NCI-H1436 treated with DMSO at 0.1 percent for 48 hours (cell line): ENCODE measurements at places on chromosomes 1 and 21.

- DNase-seq, result no peak
Measured at GRCh38 chr1:22884806-22885530, 87.7 kb downstream of the LACTBL1 start.

DNA sequence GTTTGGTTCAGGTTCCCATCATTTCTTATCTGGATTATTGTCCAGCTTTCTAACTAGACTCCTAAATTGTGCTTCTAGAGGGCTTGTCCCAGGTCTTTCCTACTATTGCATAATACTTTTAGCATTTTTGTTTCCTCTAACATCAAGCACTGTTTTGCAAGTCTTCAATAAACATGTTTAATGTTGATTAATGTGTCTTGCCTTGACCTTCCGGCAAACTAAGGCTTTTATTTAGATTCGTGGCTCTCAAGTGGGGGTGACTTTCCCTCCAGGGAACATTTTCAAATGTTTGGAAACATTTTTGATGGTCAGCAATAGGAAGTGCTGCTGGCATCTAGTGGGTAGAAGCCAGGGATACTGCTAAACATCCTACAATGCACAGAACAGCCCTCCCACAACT lies 90.7 kb downstream of the RPE65 start:
- no peak for DNase-seq

DNA sequence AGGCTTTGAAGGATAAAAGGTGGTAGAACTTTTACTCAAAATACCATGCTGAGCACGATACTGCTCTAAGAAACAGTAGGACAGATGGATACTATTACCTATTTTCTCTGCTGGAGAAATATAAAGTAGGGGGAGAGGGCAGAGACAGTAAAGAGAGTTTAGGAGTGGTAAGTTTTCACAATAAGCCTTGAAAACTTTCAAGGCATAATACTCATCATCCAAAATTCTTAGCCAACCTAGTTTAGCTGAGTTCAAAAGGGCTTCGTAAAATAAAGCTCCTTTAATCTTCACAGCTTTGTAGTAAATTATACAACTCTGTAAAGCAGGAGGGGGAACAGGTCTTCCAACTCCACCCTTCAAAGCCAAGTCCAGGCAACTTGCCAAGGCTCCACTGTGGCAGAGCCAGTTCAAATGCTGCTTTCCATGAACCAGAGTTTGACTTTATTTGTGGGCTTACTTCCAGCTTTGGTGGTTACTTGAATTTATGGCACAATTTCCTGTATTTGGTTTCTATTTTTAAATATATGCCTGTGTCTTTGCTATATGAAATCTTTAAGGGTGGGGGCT lies 15.5 kb downstream of the TEX38 start:
- no peak for DNase-seq

GRCh38 chr1:168235548-168235885 lies 9.7 kb downstream of the SFT2D2 start:
- DNase-seq, result no peak

- DNase-seq, result no peak
Measured at GRCh38 chr21:41668686-41669532, 97.9 kb downstream of the RIPK4 start.

DNA sequence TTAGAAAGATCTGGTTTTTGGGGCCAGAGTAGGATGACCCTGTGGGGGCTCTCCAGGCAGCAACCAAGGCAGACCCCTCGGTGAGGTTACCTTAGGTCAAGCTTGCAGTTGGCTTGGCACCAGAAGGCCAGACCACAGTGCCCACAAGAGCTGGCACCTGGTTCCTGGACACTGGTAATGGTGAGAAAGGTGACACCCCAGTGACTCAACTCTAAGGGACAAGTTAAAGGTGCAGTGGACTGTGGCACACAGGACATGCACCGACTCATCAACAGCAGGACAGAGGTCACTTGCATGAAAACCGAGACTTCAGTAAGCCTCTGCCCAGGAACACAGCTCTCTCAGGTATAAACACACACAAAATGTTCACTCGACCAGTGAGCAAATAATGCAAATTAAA lies 6.7 kb downstream of the LRRC38 start:
- DNase-seq, result no peak
